ENCODE measurements at places on chromosomes 4 and X.
A peak's percentile ranks its signal among the peaks of the same experiment; 100 is the strongest.

GRCh38 chr4:114601304-114602052 is 2.9 kb downstream of the UGT8 start:
- no peak for DNase-seq

DNA sequence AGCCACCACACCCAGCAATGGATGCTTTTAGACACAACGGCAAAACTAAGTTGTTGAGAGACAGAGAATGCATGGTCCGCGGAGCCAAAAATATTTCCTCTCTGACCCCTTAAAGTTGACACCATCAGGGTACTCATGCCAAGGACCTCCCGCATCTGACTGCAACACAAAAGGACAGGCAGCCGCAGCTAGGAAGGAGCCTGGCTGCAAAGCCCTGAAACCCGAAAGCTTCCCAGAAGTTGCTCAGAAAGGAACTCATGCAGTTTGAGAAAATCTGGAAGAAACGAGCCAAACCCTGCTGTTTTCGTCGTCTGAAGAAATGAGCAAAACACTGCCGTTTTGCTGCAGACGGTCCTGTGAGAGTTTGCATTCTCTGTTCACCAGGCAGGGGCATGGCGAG is 16.5 kb downstream of the DHRSX start:
- no peak for DNase-seq

DNA sequence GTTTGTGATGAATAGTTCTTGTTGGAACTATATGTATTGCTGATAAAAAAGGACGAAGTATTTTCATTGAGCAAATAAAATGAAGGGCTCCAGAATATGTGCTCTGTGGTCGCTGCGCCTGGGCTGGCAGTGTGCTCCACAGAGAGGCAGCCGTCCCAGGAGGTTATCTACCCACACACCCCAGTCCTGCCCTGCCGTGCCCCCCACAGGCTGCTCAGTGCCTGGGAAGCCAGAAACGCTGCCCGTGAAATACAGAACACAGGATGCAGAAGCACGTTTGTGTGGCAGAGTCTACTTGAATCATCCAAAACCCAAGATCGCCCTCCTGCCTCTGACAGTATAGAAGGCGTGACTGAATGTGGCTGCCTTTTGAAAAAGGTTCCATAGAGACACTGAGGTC is 1.4 kb downstream of the CLDN22 start:
- DNase-seq, result no peak

DNA sequence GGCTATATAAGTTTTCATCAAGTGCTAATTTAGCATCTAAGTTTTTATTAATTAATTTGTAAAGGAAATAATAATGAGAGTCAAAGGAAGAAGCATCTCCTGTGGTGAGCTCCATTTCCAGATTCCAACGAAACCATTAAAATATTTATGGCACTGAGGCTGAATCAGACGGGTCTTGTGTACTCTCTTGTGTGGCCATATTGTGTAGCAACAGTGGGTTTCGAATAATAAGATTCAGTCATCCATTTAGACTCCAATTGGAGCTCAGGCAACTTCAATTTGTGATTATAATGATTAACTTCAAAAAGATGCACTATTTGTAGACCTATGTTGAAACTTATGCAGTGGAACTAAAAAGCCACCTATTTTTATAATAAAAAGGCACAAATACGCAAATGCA is 82.4 kb downstream of the SNCA start:
- DNase-seq, result no peak

DNA sequence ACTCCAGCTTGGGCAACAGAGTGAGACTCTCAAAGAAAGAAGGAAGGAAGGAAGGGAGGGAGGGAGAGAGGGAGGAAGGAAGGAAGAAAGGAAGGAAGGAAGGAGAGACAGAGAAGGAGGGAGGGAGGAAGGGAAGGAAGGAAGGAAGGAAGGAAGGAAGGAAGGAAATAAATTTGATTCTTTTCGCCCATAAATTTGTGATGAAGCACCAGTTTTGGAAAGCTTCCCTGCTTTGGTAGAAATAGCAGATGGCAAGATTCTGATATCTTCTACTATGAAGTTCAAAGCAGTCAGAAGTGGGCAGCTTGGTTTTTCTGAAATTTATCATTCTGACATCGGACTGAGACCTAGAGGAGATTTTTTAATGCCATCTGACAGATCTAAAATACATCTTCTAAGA is 11.7 kb upstream of the GYG2 start:
- DNase-seq, result no peak

DNA sequence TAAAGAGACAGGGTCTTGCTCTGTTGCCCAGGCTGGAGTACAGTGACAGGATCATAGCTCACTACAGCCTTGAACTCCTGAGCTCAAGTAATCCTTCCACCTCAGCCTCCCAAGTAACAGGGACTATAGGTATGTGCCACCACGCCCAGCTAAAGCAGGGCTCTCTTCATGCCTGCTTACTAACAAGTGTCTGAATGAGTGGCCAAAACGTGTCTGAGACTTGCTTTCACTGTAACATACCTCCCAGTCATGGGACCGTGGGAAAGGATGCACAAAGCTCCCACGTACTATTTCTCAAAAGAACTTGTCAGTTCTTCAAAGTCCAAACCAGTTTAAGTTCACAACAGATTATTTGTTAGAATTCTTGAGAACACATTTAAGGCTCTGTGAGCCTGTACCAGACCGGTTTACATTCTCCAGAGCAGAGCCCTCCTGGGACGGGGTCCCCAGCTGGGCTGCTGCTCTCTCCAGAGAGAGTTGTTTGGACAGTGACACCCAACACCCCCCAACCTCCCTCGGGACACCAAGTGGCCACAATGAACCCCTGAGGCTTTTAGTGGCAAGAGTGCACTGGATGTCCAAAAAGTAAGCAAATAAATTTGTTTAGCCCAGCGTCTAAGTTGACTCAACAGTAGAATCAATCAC is 24.1 kb downstream of the SH3KBP1 start:
- no peak for DNase-seq

- DNase-seq, result no peak
These were observed 91.3 kb upstream of the GALNTL6 start for GRCh38 chr4:171721937-171722336.

GRCh38 chrX:107857837-107858236 is 32.2 kb downstream of the MID2 start:
- DNase-seq, result no peak

GRCh38 chr4:74516303-74516702 is 71.4 kb downstream of the AREG start:
- DNase-seq, result no peak

DNA sequence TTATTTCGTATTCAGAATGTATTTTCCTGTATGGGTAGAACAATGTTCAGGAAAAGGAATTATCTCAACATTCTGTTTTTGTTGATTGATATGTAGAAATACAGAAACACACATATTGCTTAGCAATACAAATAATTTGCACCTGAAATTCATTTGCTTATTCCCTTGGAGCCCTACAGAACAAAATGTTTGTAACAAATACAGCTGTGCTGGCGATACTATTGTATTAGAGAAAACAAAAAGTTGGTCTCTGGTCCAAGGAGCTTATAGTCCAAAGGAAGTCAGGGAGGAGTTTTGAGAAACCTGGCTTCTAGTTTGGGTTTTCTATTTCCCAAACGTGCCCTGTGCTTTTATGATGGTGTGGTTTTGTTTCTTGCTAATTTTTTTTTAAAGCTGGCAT is 37.8 kb upstream of the CAPN6 start:
- no peak for DNase-seq

DNA sequence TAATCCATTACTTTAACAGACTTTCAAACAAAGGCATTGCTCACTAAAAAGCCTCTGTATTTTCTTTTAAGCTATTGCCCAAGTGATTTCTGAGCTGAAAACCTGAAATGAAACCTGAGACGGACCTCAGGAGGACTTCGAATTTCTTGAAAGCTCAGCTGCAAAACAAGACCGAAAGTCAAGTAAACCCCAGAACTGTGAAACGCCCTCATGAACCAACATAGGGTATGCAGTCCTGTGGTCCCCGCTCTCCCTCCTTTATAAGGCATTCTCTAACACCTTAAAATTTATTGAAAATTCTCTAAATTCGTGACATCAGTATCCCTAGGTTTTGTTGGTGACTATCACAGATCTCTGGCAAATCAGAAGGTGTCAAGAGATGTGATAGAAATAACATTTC is 91.8 kb downstream of the SHISA3 start:
- DNase-seq, result no peak

DNA sequence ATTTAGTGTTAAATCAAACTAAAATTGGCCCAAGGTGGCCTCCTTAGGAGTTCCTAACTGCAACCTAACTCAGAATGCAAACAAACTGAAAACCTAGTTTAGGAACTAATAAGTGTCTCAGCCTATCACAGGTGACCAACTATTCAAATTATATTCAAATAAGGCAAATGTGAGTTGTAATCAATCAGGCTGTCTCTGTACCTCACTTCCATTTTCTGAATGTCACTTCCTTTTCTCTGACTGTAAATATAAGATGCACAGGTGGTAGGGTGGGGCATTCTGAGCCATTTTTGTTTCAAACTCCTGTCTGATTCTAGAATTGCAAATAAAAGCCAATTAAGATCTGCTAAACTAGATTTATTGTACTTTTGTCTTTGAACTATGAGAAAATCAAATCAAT is 401.5 kb downstream of the PPP3CA start:
- DNase-seq, result no peak

- DNase-seq, result no peak
These were observed 180.6 kb downstream of the FMR1NB start for GRCh38 chrX:148161701-148162100.

GRCh38 chr4:111064342-111064993 is 441.6 kb upstream of the PITX2 start:
- no peak for DNase-seq

- DNase-seq, result peak; percentile 32
These were observed 1.2 kb upstream of the MORF4L2 start for GRCh38 chrX:103687696-103688201.

All from activated CD4-positive, CD25-positive, alpha-beta regulatory T cell treated with anti-CD3 and anti-CD28 coated beads, Interleukin-2, amount 50 U/mL, for 72 hours (primary cell).